T-helper 2 cell treated with Interferon-gamma antibody and Interleukin-4, amounts not matched to agents 5 μg/mL and 100 μg/mL, for 36 hours (primary cell): ENCODE measurements at places on chromosomes 7 and 10.

DNA sequence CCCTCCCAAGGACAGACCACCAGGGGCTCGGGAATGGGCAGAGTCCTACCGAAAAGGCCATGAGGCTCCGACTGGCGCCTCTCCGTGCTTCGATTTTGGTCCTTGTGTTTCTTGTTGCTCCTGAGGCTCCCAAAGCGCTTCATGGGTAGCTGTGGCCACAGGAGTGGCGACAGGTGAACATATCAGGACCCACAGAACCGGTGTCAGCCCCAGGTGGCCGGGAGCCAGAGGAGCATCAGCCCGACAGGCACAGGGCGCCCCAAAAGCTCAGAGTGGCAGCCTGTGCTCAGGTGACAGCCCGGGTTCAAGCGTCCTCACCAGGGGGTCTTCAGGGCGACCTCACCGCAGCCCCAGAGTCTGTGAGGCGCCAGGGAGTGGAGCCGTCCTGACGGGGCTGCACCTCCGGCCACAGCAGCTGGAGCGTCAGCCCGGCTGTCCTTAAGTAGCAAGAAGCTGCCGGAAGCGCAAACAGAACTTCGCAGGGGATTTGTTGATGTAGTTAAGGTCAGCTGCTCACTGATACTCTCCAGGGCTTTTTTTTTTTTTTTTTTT lies 141.0 kb downstream of the PRKAG2 start:
- H3K27ac ChIP-seq: no peak overlapping the region
- H3K4me1 ChIP-seq: no peaks in the 10 kb centered on the region
- no peaks in the 10 kb centered on the region for H3K36me3 ChIP-seq
- H3K27me3 ChIP-seq: no peaks in the 10 kb centered on the region

DNA sequence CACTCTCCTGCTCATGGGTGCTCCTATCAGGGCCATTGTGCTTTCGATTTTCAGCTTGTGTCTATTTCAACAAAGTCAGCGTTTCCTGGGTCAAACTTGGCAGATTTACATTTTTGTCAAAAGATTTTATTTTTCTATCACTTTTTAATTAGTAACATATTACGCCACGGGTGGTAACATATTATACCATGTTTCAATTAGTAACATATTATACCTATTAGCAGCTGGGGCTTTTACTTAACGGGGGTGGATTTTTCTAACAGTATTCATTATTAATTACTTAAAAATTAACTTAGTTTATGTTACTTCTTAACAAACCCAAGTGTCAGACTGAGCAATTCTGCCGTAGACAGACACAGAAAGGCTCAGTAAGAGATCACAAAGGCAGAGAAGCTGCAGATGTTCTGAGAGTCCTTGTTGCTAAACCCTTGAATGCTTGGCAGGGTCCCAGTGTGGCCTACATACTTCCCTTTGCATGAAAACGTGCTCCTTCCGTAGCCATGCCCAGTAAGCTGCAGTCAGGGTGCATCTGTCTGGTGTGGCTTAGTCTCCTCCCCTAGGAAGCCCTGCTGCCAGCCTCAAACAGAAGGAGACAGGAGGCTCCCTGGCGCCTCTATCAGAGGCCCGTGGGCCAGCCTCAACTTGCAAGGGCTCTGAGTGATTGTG lies 263.1 kb upstream of the CXCL12 start:
- no peak overlapping the region for H3K4me3 ChIP-seq
- H3K4me1 ChIP-seq: no peaks in the 10 kb centered on the region
- H3K36me3 ChIP-seq: no peaks in the 10 kb centered on the region
- no peak overlapping the region for H3K27ac ChIP-seq
- no peaks in the 10 kb centered on the region for H3K27me3 ChIP-seq

- H3K4me3 ChIP-seq: no peak overlapping the region
- H3K27ac ChIP-seq: no peak overlapping the region
- H3K27me3 ChIP-seq: no peaks in the 10 kb centered on the region
- H3K4me1 ChIP-seq: peaks cover 26% of the 10 kb centered on the region
- no peak for DNase-seq
- peaks cover 6% of the 10 kb centered on the region for H3K36me3 ChIP-seq
These were observed 132.2 kb downstream of the MAD1L1 start for GRCh38 chr7:2100278-2101208.

DNA sequence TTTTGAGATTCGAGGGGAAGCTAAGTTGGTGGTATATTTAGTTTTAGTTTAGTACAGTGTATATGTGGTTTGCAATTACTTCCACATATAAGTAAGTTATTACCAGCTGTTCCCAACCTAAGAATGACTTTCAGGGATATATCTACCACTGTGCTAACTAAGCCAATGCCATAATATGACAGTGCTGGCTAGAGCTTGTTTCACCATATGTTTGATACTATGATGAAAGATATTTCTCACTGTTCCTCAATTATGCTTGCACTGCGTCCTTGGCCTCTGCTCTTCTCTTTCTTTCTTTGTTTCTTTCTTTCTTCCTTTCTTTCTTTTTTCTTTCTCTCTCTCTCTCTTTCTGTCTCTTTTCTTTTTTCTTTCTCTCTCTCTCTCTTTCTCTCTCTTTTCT lies 113.8 kb upstream of the SKAP2 start:
- no peaks in the 10 kb centered on the region for H3K4me1 ChIP-seq
- H3K27ac ChIP-seq: no peak overlapping the region

DNA sequence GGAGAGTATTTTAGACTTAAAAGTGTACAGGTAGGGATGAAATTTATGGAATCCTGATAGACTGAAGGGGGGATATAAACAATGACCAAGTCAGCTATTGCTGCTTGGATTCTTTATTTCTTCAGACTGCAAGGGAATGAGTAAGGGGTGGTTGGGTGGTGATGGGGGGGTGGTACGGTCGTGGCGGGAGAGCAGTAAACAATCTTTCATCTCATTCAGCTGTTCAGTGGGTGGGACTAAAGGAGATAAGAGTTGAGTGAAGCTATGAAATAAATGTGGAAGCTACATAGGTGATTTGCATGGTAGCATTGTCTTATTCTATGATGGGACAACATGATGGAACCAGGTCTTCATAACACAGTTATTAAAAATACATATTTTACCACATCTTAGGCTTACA lies 1.8 kb downstream of the SEPTIN7 start:
- peak overlapping the region; percentile 98 for H3K4me3 ChIP-seq
- peak overlapping the region; percentile 97 for H3K27ac ChIP-seq
- DNase-seq: no peak
- H3K4me1 ChIP-seq: peaks cover 44% of the 10 kb centered on the region

DNA sequence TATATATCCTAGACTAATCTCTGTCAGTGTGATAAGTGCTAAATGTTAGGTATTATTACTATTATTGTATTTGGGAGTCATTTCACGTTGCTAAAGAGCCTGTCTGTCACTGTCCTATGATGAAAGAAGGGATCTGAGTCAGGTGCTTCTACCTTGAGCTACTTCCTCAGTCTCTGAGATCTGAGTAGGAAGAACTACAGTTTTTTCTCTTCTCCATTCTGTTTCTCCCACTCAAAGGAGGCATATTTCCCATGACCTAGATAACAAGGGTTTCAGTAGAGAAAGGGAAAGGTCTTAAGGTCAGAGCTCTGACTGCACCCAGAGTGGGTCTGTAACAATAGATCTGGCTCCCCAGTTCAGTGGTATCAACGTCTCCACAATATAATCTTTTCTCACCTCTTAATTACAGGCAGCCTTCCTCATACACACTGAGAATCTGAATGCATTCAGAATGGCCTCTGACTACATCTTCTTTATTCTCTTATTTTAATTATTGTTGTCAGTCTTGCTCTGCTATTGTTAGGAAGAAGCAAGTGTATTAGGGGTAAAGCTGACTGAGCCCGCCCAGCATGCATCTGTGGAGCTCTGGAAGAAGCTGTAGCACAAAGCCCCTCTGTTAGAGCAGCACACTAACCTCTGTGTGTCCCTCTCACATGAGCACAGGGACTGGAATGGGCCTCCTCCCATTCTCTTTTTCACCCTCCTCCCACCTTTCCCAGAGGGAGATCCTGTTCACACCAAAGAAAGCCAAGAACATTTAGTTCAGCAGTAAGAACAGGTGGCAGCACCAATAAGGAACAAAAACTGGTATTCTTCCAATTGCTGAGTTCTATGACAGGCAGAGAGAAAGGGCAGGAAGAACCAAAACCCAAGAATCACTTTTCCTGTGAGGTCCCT lies 38.1 kb downstream of the USP54 start:
- no peak overlapping the region for H3K4me3 ChIP-seq
- H3K4me1 ChIP-seq: no peaks in the 10 kb centered on the region
- H3K36me3 ChIP-seq: no peaks in the 10 kb centered on the region
- peaks cover 18% of the 10 kb centered on the region for H3K27me3 ChIP-seq

- DNase-seq: no peak
- no peak overlapping the region for H3K27ac ChIP-seq
- H3K4me1 ChIP-seq: no peaks in the 10 kb centered on the region
- peaks cover 7% of the 10 kb centered on the region for H3K27me3 ChIP-seq
These were observed 427.9 kb upstream of the CELF2 start for GRCh38 chr10:10589540-10590303.

DNA sequence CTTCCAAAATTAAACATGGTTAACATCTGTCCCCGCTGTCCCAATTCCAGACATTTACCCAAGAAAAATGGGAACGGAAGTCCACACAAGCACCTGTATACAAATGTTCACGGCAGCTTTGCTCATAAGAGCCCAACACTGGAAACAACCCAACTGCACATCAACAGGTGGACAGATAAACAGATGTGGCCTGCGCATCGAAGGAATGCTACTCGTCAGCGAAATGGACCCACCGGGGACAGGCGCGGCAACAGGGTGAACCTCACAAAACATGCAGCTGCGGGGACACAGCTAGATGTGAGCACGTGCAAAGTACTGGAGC lies 20.9 kb downstream of the GPR146 start:
- H3K4me1 ChIP-seq: peaks cover 5% of the 10 kb centered on the region
- peak overlapping the region; percentile 55 for H3K4me3 ChIP-seq
- H3K27me3 ChIP-seq: no peaks in the 10 kb centered on the region
- H3K36me3 ChIP-seq: no peaks in the 10 kb centered on the region
- DNase-seq: no peak
- H3K27ac ChIP-seq: no peak overlapping the region

GRCh38 chr7:44325201-44325671 lies at the start of gene CAMK2B:
TSS of gene CAMK2B (minus strand) at chr7:44325594. CDS start at chr7:44325421, 173 bp downstream.
- no peak within 1 kb of the TSS for H3K27ac ChIP-seq
- peaks cover 3% of the 10 kb centered on the region for H3K4me1 ChIP-seq
- DNase-seq: no peak
- H3K36me3 ChIP-seq: peaks cover 2% of the 10 kb centered on the region

- H3K4me1 ChIP-seq: no peaks in the 10 kb centered on the region
- H3K27me3 ChIP-seq: no peaks in the 10 kb centered on the region
- no peak for DNase-seq
- H3K4me3 ChIP-seq: no peak overlapping the region
- H3K36me3 ChIP-seq: peaks cover 3% of the 10 kb centered on the region
These were observed 71.5 kb downstream of the MAPK8 start for GRCh38 chr10:48377751-48378530.

GRCh38 chr10:30577048-30577447 lies 52.5 kb downstream of the LYZL2 start:
- DNase-seq: no peak
- H3K36me3 ChIP-seq: no peaks in the 10 kb centered on the region
- H3K4me3 ChIP-seq: no peak overlapping the region

GRCh38 chr7:157961731-157962457 lies 625.1 kb downstream of the DNAJB6 start:
- peaks cover 2% of the 10 kb centered on the region for H3K27me3 ChIP-seq
- no peak overlapping the region for H3K4me3 ChIP-seq
- H3K36me3 ChIP-seq: no peaks in the 10 kb centered on the region
- no peak overlapping the region for H3K27ac ChIP-seq
- H3K4me1 ChIP-seq: no peaks in the 10 kb centered on the region
- DNase-seq: no peak

DNA sequence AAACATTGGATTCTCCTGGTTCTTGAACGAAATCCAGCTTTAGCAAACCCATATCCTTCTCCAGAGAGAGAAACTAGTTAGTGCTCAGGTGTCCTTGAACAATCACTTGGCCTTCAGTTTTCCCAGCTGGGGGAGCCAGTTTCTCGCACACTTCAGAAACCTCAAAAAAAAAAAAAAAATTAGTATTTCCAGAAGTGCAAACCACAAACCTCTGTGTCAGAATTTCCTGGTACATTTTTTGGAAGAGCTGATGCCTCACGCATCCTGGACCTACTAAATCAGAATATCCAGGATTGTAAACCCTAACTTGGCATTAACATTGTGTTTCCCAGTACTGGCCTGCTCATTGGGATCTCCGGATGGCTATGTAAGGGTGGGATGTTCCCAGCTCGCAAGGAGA lies 143.4 kb upstream of the EGR2 start:
- H3K4me3 ChIP-seq: no peak overlapping the region
- DNase-seq: no peak
- no peaks in the 10 kb centered on the region for H3K4me1 ChIP-seq

- H3K4me3 ChIP-seq: no peak overlapping the region
- no peak for DNase-seq
- H3K4me1 ChIP-seq: no peaks in the 10 kb centered on the region
- no peaks in the 10 kb centered on the region for H3K27me3 ChIP-seq
- H3K36me3 ChIP-seq: no peaks in the 10 kb centered on the region
- H3K27ac ChIP-seq: no peak overlapping the region
These were observed 495.5 kb upstream of the ZWINT start for GRCh38 chr10:56856569-56856968.

- H3K4me3 ChIP-seq: no peak overlapping the region
- peaks cover 8% of the 10 kb centered on the region for H3K27me3 ChIP-seq
- H3K27ac ChIP-seq: no peak overlapping the region
- H3K4me1 ChIP-seq: peaks cover 10% of the 10 kb centered on the region
- peaks cover 3% of the 10 kb centered on the region for H3K36me3 ChIP-seq
These were observed 101.2 kb upstream of the APBB1IP start for GRCh38 chr10:26336979-26337378.

DNA sequence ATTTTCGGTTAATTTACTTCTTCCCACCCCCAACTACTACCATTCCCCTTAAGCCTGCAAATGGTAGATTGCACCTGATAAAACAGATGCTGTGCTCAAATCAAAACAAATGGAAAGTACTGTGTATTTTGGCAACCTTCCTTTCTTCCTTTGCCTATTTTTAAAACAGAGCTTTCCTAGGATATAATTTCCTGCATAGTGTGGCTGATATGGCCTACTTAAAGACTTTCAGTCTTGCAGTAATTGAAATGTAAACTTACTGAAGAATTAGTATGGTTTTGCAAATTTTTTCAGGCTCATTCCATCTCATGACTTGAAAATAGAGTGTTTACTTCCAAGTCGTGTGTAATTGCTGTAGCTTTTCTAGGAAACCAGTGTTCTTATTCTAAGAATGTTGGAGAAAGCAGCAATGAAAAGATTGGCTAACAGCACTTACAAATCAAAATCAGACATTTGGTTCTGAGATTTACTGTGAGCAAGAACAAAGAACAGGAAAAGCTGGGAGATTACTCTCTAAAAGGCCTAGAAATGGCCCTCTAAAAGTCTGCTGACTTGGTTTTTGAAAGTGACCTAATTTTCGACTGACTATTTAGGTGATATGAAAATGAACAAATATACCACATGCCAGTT lies 52.0 kb downstream of the REEP3 start:
- H3K4me3 ChIP-seq: no peak overlapping the region
- peaks cover 18% of the 10 kb centered on the region for H3K36me3 ChIP-seq
- peak overlapping the region; percentile 4 for H3K27ac ChIP-seq
- no peak for DNase-seq
- H3K27me3 ChIP-seq: no peaks in the 10 kb centered on the region
